ENCODE measurements at places on chromosomes 12 and 14.

DNA sequence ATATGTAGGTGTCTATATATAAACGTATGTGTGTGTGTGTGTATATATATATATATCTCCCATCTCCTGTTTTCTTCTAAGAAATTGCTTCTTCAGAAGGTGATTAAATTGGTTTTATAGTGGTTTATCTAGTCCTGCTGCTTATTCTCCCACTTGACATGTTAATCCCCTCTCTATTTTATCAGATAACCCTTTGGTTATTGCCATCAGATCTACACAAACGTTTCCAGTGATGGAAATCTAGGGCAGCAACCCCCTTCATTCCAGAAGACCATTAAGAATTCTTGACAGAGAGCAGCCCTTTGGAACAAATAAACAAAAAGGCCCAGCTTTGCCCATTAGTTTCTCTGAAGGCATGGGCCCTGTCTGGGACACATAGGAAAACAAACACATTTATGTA is 34.2 kb upstream of the YARS2 start:
- DNase-seq, result no peak

GRCh38 chr12:130879212-130879686 is 7.4 kb downstream of the RAN start:
- DNase-seq, result no peak

DNA sequence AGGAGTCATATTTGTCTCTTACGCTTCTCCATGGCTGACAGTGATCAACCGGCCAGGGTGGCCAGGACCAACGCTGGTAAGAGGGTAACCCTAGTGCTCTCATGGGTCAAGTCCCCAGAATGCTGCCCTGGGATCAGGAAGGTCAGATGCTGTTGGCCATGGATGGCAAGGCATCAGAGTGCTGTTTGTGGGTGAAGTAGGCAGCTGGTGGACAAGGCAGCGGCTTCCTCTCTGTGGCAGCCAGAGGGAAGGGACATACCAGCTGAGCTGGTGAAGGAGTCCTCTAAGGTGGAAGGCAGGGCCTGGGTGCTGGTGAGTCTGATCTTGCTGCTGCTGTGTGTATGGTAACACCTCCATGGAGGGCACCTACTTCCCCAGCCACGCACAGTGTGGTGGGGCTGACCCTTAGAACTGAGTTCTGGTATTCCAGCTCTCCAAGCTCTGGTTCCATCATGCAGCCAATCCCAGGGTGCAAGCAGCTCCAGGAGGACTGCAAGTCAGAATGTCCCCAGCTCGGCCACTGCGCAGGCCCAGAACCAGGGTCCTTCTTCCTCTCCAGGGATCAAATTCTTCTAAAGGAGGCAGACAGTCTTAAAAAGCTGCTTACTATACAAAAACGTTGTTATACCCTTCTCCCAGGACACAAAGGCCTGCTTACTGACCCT is 13.4 kb upstream of the SMOC1 start:
- no peak for DNase-seq

DNA sequence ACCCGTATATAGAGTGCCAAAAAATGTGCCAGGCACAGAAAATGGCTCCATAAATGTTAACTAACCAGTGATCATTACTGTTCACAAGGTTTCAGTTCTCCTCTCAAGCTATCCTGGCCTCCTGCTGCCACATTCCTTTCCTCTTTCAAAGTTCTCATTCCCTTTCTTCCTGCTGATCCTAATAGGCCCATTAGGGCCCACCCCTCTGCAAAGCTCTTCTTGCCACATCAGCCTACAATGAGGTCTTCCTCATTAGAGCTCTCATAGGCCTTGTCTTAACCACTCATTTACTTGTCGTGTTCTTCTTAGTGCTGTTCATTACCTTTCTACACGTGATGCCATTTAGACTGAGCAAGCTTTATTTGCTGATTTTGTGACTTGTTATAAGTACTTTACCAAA is 40.5 kb downstream of the RPS29 start:
- no peak for DNase-seq

DNA sequence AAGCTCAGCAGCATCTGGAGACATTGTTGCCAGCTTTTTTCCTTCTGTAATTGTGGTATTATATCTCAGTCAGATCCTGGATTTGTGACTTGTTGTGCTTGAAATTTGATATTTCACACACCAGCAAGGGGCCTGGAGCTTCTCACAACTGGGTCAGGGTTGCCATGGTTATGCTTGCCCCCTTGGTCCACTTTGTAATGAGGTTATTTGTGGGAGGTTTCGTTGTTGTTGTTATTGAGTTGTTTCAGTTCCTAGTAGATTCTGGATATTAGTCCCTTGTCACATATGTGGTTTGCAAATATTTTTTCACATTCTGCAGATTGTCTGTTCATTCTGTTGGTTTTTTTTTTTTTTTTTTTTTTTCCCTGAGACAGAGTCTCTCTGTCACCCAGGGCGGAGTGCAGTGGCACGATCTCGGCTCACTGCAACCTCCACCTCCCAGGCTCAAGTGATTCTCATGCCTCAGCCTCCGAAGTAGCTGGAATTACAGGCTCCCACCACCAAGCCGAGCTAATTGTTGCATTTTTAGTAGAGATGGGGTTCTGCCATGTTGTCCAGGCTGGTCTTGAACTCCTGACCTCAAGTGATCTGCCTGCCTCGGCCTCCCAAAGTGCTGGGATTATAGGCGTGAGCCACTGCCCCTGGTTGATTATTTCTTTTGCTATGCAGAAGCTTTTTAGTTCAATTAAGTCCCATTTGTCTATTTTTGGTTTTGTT is 80.6 kb upstream of the ETV6 start:
- no peak for DNase-seq

- no peak for DNase-seq
Measured at GRCh38 chr14:64775081-64775777, 71.0 kb downstream of the PLEKHG3 start.

- DNase-seq, result no peak
Measured at GRCh38 chr12:31589598-31589903, 1.4 kb downstream of the DENND5B start.

DNA sequence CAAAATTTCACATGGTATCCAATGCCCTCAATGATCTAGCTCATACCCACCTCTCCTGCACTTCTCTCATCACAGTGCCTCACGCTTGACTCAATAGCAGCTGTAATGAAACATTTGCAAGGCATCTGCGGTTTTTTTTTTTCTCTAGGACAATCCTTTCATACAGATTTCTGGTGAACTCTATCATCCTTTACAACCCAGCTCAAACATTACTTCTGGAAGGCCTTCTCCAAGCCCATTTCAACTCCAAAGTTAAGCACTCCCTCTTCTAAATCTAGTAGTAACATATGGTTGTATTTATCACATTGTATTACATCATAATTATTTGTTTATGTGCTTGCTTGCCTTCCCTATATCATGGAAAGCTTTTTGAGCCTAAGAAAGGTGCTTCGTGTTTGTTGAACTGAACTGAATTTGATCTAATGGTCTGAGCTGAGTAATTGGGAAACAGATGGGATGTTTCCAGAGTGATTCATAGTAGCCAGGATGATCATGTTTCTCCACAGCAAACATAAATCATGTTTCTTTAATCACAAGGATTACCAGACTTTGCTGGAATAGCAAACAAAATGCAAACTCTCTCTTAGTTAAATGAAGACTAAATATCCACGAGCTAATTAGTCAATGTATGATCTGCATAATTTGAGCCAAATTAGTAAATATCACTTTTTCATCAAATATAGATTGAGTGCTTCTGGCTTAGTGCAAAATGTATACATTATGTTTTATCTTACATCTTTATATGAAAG is 14.3 kb downstream of the CFL2 start:
- DNase-seq, result no peak

GRCh38 chr14:90521084-90521929 is 124.5 kb downstream of the CALM1 start:
- DNase-seq, result no peak

GRCh38 chr12:119176267-119177055 is 2.3 kb upstream of the HSPB8 start:
- DNase-seq, result no peak

GRCh38 chr14:92690171-92691011 is 58.0 kb downstream of the LGMN start:
- no peak for DNase-seq

- no peak for DNase-seq
Measured at GRCh38 chr12:107875786-107876185, 101.3 kb downstream of the ASCL4 start.

DNA sequence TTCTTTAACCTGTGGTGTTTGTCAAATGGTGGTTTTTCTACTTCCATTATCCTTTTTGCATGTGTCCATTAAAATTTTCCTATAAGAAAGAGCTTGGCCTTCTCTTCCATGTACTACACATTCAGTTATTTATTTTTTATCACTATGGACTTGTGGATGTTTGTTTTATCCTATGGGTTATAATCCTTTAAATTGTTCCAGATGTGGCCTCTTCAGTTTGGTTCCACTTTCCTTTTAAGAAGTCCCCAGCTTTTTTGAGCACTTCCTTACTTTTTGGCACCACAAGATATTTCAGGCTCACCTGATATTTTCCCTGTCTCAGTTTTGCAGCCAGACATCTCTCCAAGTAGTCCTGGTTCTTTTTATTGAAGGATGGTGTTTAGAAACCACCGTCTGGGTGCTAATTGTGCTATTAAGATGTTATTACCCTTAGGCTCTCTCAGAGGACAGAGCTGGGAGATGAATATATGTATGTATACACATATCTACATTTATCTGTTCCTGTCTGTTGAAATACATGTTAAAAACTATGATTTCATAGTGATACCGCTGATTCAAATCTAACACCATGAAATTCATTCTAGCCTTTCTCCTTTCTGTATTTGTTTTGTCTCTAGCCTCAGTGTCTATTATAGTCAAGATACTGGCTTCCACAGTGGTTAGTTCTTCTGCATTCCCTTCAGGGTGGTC is 408.5 kb upstream of the RGS6 start:
- no peak for DNase-seq

GRCh38 chr14:36588119-36588518 is 5.7 kb upstream of the NKX2-8 start:
- no peak for DNase-seq

GRCh38 chr14:52735921-52736489 is 6.0 kb downstream of the STYX start:
- DNase-seq, result no peak

DNA sequence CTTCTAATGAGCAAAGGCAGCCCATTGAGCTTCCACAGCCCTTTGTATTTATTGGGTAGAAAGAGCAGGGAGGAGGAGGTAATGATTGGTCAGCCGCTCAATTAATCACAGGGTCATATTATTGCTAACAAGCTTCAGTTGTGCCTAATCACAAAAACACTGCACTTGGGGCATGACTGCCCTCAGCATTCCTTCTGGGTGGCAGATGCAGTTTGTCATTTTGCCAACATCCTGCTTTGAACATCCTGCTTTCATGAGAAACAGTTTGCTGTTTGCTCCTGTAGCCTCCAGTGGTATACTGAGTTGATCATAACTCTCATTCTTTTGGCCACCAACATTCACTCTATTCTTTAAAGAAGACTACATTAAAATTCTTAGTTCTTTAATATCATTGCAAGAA is 462.9 kb upstream of the MIS18BP1 start:
- no peak for DNase-seq

- no peak for DNase-seq
Measured at GRCh38 chr12:132561427-132562156, 48.8 kb downstream of the LRCOL1 start.

DNA sequence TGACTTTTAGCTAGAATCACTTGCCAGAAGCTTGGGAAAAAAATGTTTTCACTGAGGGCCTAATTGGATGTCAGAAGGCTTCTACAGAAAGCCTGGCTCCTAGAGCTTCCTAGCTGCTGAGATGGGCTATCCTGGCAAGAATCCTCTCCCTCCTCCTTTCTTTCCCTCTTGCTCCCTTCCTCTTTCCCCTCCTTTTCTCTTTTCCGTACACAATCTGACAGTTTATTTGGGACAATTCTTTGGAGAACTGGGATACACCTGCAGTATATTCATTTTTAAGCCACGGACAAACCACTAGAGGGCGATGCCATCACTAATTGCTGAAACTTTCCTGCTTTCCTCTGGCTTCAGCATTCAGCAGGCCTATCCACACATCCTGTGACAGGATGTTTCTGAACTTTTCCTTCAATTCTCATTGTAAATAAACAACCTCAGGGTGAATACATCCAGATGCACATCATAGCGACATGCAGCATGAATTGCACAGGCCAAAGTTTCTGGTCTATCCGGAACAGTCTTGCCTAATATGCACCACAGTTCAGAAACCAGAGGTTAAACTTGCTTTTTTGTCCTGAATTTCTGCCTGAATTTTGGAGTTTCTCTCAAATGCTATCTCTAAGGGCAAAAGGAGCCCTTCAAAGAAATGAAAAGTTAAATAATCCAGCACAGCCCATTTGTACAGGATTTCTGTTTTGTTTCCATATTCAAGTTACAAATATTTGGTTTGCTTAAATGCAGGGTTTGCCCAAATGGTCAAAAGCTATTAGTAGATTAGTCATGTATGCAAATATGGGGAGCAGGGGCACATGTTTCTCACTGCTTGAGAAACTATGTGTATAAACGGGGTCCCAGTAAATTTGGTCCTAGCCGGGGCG is 142.8 kb downstream of the PAWR start:
- no peak for DNase-seq

GRCh38 chr12:65334521-65334920 is 56.0 kb downstream of the MSRB3 start:
- DNase-seq, result no peak

DNA sequence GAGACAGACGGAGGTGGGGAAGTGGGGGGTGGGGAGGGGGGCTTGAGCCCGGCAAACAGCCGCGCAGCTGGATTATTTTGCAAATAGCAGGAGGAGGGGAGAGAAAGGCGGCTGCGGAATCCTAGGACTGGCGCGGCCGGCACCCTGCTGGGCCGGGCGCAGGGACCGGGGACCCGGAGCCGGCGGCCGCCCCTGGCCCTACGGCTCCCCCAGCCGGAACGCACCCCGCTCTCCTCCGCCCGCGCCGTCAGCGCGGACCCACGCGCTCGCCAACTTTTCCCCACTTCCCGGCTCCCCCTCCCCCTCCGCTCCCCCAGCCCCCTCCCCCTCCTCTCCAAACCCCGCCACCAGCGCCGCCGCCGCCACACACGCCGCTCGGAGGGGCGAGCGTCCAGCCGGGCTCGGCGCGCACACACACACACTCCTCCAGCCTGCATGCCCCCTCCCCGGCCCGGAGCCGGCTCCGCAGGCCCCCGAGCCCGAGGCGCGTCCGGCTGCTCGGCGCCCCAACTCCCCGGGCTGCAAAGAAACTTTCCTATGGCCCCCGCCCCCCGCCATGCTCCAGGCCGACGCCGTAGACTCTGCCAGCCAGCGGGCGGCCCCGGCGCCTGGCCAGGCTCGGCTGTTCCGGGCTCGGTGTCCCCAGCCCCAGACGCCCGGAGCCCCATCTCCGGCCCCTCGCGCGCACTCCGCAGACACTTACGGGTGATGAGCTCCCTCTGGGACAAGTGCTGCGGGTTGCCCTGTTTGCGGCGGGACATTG is 1.4 kb downstream of the BCL11B start:
- peak; percentile 36 for DNase-seq

DNA sequence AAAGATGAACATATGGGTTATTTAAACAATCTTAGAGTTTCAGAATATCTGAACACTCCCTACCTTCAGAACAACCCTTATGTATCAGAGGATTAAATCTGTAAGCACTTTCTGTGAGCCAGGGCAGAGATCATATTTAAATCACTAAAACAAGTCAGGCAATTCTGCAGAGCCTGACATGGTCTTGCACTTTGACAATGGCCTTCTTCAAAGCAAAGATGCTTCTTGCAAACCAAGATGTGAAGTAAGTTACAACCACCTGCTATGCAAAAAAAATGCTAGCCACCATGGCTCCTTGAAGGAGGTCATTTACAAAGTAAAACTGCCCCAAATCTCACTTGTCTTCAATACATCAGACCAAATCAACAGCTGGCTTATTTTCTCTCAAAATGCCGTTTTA is 3.2 kb downstream of the PPP1CC start:
- DNase-seq, result no peak

GRCh38 chr14:50347521-50347920 is 35.4 kb downstream of the DMAC2L start:
- no peak for DNase-seq
